Stimulated activated CD4-positive, alpha-beta T cell treated with anti-CD3 and anti-CD28 coated beads, Interleukin-4, amount 100 ng/mL, for 24 hours (primary cell): ENCODE measurements at places on chromosomes 4 and X.

DNA sequence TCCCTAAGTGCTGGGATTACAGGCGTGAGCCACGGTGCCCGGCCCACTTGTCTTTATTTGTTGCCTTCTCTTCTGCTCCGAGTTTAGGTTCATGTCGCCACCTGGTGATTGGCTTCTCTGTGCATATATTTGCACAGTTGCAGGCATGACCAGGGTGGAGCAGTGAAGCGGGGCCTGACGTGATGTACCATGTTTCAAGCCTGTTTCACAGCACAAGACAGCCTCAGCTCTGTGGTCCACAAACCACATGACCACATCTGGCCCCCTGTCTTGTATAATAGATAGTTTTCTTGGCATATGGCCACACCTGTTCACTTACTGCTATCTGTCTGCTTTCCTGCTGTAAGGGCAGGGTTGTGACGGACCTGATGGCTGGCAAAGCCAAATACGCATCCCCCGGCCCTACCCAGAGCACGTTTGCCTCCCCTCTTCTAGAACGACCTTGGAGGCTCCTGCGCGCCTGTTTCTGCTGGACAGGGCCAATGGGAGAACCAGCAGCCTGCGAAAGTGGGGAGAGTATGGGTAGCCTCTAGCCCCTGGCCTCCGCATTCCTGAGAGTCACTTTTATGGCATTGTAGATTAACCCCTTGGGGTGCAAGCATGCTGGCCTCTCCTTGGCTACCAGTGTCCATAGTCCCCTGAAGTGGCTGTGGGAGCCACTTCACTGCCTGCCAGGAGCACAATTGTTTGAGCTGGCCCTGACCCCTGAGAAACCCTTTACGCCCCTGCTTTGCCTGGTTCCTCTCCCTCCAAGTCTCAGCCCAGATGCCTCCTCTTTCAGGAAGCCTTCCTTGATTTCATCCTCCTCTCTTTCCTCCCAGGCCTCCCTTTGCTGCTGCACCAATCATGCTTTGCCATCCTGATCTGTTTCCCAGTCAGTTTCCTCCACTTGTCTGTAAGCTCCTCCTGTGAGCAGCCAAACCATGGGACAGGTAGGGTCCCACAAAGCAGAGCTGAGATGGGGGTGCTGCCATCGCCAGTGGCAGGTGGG is 6.0 kb upstream of the SH3TC1 start:
- no peak for DNase-seq

GRCh38 chr4:144384408-144384807 is 243.9 kb upstream of the GYPA start:
- no peak for DNase-seq

DNA sequence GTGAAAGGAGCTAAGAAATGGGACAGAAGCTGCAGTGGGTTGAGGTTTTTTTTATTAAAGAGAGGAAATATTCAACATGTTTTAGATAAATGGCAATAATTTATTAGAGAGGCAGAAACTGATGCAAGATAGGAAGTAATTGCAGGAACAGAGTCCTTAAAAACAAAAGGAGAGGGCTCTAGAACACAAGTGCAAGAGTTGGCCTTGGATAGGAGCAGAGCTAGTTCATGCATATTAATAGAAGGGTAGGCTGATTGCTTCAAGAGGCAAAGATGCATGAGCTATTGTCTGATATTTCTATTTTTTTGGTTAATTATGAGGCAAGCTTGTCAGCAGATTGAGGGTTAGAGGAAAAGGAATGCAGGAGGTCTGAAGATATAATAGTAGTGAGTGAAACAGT is 91.0 kb upstream of the GPRIN3 start:
- DNase-seq = no peak

DNA sequence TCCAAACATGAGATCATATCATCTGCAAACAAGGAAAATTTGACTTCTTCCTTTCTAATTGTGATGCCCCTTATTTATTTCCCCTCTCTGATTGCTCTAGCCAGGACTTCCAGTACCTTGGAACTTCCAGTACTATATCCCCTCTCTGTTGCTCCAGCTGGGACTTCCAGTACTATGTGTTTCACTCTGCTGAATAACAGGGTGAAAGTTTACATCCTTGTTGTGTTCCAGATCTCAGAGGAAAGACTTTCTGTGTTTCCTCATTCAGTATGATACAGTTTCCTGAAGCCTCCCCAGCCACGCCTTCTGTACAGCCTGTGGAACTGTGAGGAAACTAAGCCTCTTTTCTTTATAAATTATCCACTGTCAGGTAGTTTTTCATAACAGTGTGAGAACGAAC is 381.3 kb upstream of the FAM47C start:
- no peak for DNase-seq

GRCh38 chr4:13483136-13483767 is 888 bp downstream of the RAB28 start:
- DNase-seq = no peak

DNA sequence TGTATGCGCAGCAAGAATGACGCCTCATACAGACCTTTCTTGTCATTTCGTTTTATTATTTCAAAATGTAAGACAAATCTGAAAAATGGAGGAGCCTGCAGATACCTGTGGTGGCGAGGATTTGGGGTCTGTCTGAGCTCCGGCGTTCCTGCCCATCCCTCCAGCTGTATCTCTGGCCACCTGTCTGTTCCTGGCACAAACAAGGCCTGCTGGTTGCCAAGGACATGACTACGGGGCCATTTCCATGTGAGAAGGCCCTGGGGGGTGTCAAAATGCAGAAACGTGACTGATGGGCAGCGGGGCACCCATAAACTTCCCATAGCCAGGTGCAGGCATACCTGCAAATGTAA is 591 bp upstream of the TSPAN7 start:
- DNase-seq = no peak
